ENCODE measurements at places on chromosomes 4 and X.

DNA sequence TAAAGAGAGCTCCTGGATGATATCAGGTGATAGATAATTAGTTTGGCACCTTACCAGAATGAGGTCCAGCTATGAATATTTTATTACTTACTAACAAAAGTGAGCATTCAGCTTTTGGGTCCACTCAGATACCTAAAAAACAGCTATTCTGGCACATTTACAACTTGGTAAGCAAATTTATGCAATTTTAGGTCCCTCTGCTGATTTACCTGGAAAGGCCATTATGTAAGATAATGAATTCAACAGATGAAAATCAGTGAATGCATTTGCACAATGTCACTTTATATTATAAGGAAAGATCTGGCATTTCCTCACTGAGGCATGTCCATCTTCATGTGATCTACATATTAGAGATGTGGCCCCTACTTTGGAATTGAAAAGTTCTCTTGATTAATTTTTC is 517.0 kb downstream of the SPRY1 start:
- DNase-seq = no peak

DNA sequence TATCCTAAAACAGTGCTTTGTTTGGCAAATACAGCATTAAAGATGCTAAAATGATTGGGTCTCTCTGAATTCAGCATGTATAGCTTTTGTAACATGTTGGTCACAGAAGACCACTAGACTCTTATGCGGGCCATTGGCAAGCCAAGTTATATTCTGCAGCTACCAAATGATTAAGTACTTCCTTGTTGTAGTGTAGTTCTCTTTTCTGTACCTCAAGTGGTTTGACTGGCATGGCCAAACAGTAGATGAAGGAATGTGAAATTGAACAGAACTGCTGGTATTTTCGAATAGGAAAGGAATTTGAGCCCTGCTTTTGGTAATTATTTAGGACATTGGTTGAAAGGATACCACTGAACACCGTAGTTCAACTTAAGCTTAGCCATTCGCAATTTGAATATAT is 193.9 kb upstream of the GPC4 start:
- DNase-seq = no peak

DNA sequence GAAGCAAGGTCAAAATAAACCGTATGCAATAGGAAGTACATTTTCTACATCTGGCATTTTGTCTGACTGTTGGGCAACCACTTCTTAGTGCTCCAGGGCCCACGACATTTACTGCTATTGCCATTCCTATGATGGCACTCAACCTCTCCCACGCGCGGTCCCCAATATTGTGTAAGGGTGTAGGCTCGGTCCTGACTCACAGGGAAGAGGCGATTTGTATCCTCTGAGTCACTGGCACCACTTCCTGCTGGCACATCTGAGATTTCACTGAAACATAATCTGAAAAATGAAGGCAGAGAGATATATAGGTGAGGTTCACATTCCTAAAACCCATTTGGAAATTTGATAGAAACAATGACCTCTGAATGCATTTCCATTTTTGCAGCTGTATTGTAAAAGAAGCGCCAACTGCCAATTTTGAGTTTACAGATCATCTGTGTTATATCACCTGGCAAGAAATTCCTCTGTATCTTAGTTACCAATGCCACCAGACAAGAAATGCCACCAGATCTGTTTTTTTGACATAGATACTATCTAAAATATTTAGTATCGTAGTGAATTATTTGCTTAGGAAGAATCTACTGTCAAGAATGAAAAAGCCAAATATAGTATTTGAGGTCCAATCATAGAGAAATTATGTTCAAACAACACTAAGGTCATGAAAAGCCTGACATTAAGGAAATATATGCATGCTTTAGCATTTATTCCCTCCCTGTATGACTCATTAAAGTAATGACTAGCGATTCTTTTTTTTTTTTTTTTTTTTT is 9.8 kb downstream of the EREG start:
- DNase-seq = no peak

- DNase-seq = no peak
These were observed 23.7 kb downstream of the MAGEB1 start for GRCh38 chrX:30270639-30271038.

All from DMS153 (cell line).